ENCODE measurements at places on chromosomes 3 and 15.

DNA sequence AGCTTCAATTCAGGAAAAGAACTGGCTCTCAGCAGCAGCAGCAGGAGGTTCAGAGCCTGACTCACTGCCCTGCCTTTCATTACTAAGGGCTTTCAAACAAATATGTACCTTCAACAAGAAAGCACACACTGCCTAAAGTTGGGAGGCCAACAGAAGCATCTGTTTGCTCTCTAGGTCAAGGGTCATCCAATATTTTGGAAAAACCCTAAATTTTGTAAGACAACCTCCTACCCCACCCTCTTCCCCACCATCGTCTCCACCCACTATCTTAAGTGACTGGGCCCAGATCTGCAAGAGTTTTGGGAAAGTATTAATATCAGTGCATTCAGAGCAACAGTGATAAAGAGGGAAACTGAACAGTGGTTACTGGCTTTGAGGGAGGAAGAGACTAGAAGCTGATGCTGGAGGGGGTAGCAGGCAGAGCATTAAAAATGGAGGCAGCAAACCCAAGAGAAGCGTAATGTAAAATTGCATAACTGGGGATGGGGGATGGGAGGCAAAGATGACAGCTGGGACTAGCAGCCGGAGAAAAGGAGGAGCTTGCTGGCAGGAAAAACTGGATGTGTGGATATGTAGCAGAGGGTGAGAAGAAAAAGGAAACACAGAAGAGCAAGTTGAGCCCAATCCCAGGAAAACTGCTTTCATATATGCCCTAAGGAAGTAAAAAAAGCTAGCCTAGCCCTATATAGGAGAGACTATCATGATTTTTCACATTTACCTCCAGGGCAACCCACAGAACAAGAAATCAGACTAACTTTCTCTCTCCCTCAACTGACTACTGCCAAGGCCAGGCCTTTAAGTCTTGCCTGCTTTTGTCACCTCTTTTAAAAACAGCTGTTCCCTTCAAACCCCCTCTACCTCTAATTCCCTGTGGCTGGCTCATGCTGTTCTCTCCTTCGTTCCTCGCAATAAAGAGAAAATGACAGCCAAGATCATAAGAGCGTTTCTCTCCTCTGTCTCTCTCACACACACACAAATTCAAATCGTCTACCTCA lies 31.4 kb downstream of the NPTN start:
- peak; percentile 42 for DNase-seq

DNA sequence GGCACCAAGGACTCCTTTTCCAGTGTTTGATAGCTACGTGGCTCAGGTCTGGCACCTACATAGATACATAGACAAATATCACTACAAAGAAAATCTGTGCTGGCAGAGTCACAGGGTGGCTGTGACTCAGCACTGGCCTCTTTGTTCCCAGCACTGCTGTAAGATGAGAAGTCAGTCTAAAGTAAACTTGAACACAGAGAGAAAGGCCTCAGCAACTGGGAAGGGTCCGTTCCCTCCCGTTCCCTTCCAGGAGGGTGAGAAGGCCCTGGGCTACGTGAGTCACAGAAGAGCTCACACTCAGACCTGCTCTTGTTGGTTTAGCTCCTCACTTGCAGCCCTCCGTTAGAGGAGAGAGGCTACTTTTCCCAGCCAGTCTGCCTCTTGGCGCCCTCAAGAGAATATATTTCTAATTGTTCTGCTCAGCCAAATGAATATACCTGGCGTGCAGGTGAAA lies 23.1 kb downstream of the ANXA2 start:
- DNase-seq: peak; percentile 96

GRCh38 chr3:70640481-70640880 lies 328.0 kb upstream of the MDFIC2 start:
- no peak for DNase-seq

GRCh38 chr3:193297421-193297820 lies 56.4 kb downstream of the PLAAT1 start:
- no peak for DNase-seq

GRCh38 chr15:50358845-50359244 lies 3.8 kb upstream of the GABPB1 start:
- DNase-seq: peak; percentile 29

DNA sequence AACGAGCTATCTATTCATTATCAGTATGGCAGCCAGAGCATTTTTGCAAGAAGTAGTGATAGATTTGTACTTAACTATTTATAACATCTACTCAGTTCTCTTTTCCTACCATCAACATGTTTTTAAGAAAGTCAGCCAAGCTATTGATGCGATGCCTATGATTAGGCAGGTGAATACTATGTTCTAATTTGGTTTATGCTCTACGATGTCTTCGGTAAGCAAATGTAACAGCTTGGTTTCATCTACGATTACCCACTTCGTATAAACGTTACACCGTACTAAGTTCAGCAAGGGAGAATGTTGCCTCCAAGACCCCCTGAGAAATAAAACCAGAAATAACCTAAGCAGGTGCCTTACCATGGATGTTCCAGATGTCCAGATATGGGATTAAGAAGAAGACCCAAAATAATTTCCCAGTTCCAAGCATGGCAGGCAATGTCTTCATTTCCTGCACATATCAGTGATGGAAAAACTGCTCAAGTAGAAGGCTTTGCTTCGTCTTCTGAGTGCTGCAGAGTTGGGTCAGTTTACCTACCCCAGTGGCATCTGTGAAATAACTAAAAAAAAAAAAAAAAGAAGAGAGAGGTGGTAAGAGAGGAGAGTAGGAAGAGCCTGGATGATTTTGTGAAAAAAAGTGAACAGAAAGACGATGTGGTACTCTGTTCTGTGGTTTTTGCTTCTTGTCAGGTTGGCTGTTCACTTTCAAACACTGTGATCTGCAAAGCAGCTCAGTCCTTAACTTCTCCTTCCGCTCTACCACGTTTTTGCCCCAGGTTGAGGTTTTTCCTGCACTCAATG lies at the start of gene BTLA:
BTLA (minus strand) TSS at position 559 of the 798 bp plus-strand sequence; CDS start at position 445, 114 bp downstream.
- no peak for DNase-seq

DNA sequence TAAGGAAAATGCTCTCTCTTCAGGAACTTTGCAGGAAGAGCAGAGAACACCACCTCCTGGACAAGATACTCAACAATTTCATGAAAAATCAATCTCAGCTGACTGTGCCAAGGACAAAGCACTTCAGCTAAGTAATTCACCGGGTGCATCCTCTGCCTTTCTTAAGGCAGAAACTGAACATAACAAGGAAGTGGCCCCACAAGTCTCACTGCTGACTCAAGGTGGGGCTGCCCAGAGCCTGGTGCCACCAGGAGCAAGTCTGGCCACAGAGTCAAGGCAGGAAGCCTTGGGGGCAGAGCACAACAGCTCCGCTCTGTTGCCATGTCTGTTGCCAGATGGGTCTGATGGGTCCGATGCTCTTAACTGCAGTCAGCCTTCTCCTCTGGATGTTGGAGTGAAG lies 200.5 kb downstream of the AKAP13 start:
- DNase-seq: no peak

- DNase-seq: no peak
Measured at GRCh38 chr3:141746962-141747361, 8.9 kb downstream of the RNF7 start.

GRCh38 chr15:50891159-50891558 lies 17.3 kb upstream of the AP4E1 start:
- no peak for DNase-seq

- peak; percentile 93 for DNase-seq
Measured at GRCh38 chr3:66038726-66039589, at the start of gene MAGI1. Gene MAGI1, minus strand, starts transcription at chr3:66038918. Its CDS starts 610 bp downstream, at chr3:66038308.

- DNase-seq: no peak
Measured at GRCh38 chr3:110493438-110494092, 578.1 kb upstream of the NECTIN3 start.

DNA sequence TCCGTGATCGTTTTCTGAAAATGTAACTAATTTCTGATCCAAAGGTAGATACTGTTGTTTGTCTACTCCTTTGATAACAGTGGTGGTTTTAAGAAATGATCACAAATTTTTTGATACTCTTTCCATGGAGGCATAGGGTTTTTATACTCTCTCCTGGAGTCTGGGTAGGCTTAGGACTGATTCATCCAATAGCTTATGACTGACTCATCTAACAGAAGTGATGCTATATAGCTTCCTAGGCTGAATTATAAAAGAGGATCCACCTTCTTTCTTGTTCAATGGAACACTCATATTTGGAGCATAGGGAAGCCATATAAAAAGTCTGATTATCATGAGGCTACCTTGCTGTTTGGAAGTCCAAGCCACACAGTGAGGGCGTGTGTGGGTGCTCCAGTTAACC lies 84.3 kb downstream of the CHST2 start:
- DNase-seq: peak; percentile 49

DNA sequence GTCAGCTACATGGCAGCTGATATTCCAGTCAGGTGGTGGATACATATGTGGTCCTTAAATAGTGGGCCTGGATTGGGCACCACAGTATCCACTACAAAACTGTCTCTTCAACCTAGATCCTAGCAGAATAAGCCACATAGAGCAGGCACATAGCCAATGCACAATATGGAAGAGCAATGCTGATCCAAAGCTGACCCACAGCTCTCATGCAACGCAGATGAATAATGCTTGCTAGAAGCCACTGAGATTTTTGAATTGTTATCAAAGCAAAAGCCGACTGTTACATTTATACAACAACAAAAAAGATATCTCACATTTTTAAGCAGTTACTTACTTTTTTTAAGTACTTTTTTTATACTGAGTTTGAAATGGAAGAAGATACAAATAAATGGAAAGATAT lies 11.2 kb downstream of the CNTN3 start:
- DNase-seq: no peak

- DNase-seq: no peak
Measured at GRCh38 chr3:107825556-107825955, 265.3 kb downstream of the CD47 start.

- DNase-seq: no peak
Measured at GRCh38 chr15:35170207-35170606, 85.1 kb upstream of the NANOGP8 start.

DNA sequence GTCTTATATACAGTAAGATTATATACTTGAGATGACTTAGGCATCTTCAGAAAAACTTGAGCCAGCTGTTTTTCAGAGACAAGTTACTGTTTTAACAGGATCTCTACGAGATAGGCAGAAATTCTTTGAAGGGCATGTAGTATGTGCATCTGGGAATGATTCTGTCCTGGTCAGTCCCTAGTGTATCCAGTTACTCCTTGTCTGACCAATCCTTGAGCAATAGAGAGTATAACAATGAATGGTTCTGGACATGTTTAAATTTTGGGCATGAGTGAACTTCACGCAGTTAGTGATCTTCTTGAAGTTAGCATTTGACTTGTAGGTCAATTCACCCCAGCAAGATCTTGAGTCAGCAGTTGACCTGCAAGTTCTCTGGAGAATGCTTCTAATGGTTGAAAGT lies 24.7 kb upstream of the HHLA2 start:
- no peak for DNase-seq

DNA sequence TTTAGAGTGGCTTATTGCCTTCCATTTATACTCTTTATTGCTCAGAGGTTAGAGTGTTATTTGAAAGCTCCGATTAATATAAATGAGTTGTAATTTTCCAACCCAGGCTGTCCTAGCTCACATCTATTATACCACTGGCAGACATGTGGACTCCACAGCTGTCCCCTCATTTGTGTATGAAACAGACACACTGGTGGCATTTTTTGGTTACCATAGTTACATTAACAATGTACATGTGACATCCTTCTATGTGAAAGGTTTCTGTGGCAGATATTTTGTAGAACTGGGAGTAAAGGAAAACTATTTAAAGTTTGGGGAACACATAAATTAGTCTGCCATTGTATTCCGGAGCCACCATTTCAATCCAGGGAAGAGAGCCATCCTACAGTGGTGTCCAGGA lies 5.3 kb downstream of the LRRN1 start:
- DNase-seq: no peak

GRCh38 chr3:181699171-181699903 lies 12.4 kb upstream of the SOX2 start:
- DNase-seq: peak; percentile 18

DNA sequence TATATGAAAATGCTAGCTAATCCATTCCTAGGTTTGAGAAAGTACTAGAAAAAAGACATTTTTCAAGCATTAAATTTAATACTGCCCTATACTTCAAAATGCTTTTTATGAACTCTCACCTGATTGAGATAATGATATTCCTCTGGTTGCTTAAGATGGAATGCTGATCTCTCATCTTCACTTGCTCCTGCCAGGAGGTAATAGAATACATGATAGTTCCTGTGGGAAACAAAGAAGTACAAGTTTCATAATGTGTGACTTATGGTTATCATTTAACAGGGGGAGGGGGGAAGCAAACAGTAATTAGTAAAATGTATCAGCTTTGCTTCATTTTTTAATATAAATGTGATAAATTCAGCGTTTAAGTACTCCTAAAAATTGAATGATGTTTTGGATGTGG lies 97.2 kb downstream of the MYO9A start:
- DNase-seq: no peak

- peak; percentile 93 for DNase-seq
Measured at GRCh38 chr15:60932051-60932915, 296.8 kb downstream of the RORA start.

DNA sequence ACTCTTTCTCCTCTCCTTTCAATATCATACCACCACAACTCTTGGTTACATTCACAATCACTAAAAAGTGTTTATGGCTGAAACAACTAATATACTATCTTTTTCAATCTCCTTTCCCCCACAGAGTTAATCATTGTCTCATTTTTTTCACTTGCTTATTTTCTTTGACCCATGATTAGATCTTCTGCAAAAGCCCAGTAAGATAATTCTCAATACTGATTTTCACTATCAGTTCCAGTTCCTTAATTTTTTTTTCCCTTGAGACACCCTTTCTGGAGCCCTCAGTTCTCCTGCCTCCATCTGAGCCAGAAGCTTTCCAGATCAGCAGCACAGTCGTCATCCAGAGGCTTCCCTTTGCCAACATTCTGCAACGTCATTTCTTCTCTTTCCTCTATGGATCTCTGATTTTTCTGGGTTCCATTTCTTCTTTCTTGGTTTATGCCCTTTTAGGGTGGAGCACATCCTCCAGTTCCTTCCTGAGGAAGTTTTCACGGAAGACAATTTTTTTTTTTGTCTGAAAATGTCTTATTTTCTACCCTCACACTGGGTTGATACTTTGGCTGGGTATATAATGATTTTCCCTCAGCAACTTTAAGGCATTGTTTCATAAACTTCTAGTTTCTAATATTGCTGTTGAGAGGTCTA lies 88.7 kb upstream of the C15orf39 start:
- no peak for DNase-seq

DNA sequence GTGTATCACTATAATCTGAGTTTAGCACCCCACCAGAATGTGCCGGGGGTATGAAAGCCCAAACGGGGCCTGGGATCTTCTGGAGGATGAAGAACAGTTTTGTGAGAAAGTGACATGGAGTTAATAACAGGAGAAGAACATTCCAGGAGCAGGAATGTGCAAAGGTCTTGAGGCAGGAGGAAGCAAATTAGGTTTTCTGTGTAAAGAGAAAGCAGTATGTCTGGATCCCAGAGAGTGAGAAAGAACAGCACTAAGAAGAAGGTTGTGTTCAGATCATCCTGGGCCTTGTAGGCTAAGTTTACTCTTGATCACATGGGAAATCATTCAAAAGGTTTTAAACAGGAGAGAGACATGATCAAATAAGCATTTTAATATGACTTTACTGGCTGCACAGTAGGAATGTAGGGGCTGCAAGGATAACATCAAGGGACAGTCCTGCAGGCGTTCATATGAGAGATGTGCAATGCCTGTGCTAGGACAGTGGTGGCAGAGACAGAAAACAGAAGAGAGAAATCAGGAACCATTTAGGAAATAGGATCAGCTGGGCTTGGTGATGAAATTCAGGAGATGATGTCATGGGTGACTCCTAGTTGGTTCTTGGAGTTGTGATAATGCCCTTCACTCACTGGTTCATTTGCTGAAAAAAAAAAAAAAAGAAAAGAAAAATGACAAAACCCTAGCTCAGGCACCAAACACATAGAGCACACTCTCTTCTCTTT lies 113.5 kb downstream of the TNIK start:
- no peak for DNase-seq
